ENCODE measurements at places on chromosomes 7 and 10.

GRCh38 chr10:34464000-34464399 is 351.1 kb downstream of the PARD3 start:
- DNase-seq: no peak

DNA sequence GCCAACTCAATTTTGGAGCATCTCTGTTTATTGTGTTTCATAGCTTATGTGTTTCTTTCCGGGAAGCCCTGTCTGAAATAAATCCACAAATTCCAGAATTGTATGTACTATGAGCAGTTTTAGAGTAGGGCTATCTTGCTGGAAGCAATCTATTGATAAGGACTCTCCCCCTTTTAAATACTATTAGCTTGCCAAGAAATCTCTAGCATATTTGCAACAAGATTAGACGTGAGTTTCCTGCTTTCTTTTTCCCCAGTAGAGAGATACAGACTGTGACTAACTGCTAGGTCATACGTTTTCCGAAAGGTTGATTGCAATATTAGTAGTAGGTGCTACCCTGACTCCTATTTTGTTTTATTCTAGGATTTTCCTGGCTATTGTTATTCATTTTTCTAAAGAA is 277.0 kb downstream of the MALRD1 start:
- DNase-seq: no peak

DNA sequence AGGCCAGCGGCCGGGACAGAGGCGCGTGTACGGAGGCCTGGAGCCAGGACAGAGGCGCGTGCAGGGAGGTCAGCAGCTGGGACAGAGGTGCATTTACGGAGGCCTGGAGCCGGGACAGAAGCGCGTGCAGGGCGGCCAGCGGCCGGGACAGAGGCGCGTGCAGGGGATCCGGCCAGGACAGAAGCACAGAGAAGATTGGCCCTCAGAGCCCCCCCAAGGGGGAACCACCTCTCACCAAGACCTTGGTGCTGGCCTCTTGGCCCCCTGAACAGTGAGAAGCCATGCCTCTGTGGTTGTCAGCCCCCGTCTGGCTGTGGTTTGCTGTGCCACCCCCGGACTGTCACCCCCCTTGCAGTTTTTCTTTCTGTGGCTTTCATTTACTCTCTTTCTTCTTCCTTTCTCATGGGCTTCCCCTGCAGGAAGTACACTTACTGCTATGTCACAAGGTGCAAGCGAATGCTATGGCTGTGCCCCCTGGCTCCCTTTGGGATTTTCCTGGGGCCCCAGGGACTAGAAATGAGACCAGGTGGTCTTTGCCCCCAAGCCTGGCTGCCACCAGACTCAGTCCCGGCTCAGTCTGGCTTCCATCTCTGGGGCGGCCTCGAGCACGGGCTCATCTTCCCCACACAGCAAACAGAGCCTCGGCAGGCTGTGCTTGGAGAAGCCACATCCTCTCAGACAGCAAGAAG is 41.1 kb downstream of the INSIG1 start:
- no peak for DNase-seq

DNA sequence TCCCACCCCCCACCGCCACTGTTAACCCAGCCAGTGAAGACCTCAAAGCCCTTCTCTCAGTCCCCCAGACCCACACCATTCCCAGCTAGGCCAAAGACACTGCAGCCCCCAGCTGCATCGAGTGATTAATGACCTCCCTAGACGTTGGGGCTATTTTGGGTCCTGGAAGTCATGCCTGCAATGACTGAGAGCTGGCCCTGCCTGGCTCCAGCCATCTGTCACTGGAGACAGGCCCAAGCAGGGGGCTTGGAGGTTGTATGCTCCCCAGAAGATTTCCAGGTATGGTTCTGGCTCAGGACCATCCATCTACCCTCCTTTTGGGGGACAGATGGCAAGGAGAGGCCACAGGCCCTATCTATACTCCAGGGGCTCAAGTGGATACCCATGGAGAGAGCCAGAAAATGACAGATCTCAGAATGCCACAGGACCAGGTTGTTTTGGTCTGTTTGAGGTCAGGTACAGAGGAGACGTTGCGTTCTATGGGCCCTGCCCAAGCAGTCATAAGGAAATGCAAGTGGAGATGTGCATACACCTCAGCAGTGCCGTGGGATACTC is 5.1 kb downstream of the KCNIP2 start:
- DNase-seq: no peak

DNA sequence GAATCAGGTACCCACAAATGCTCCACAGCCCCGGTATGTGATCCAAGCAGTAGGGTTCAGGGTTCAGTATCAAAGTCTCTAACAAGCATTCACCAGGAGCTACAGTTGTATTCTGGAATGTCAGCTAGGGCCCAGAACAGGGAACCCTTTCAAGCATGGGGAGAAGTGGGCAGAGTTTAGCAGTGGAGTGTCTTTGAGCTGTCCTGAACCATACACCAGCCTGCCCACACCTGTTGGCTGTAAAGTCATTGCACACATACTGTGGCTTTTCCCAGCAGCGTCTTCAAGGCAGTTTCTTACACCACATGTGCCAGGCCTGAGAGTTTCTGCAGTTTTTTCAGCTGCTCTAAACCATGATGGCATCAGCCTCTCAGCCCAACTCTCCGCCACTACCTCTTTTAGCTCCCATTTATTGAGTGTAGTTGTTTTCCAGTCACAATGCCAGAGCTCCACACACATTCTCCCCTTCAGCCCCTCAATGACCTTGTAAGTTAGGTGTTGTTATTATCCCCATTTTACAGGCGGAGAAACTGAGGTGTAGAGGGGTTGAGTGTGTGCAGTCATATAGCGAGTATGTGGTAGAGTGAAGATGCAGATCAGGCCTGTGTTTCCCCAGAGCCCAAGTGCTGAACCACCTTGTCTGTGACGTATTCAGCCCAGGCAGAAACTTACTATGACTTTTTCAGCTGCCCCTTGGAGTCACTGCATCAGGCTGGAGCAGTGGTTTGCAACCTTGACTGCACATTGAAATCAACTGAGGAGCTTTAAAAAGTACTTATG is 83.1 kb downstream of the CHN2 start:
- DNase-seq: no peak

All from hematopoietic multipotent progenitor cell treated with erythropoietin and hydrocortisone succinate and interleukin-3 and kit ligand, for 8 days (in vitro differentiated cells).